ENCODE measurements at places on chromosomes 2 and 18.

DNA sequence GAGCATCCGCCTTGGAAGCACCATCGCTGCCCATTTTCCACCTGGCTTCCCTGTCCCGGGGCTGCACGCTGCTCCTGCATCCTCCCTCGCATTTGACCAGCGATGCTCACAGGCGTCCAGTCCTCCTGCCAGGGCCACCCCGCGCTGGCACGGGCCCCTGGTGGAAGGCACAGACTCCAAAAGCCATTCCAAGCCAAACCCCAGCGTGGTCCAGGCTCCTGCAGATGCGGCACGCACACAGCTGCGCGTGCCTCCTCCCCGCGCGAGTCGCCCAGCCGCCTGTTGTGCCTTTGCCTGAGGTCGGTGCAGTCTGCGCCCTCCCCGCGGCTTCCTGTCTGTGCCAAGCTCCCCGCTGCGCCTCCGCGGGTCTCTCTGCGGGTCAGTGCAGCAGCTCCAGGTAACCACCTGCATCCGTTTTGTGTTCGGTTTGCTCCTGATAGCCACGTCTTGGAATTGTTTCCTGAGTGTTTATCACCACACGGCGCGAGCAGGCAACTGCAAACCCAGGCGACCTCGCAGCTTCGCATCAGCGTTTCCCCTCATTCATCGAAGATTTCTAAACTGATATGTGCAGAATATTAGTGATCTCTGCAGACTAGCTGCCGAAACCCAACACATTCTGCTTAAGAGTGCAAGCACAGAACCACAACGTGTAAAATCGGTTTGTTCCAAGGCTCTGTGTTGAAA, 65.2 kb upstream of the SALL3 start:
- DNase-seq = no peak

GRCh38 chr2:219405958-219406860, 12.0 kb upstream of the DES start:
- no peak for DNase-seq

- no peak for DNase-seq
Observed at GRCh38 chr18:54358495-54359040, 862 bp downstream of the C18orf54 start.

DNA sequence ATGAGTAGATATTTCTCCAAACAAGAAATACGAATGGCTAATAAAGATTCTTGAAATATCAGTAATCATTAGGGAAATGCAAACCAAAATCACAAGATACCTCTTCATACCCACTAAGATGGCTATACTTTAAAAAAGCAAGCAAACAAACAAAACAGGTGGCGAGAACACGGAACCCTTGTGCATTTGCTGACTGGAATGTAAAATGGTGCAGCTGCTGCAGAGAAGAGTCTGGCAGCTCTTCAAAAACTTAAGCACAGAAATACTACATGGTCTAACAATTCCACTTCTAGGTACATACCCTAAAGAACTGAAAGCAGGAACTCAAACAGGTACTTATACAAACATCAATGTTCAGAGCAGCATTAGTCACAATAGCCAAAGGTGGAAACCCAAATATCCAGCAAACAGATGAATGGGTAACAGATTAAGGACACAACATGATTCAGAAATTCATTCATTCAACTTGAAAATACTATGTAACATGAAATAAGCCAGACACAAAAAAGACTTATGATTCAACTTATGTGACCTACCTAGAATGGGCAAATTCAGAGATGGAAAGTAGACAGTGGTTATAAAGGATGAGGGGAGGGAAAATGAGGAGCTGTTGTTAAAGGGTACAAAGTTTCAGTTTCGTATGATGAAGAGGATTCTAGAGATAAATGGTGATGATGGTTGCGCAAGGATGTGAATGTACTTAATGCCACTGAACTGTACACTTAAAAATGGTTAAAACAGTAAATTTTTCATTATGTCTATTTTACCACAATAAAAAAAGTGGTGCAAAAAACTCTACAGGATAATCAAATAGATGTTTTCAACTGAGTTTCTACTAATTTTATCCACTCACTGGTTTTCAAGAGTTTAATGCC, 26.9 kb upstream of the GPR75 start:
- DNase-seq = no peak

GRCh38 chr18:10252494-10252893, 201.9 kb upstream of the APCDD1 start:
- DNase-seq = no peak

- DNase-seq = no peak
Observed at GRCh38 chr2:35447821-35448220, 907.8 kb upstream of the CRIM1 start.

DNA sequence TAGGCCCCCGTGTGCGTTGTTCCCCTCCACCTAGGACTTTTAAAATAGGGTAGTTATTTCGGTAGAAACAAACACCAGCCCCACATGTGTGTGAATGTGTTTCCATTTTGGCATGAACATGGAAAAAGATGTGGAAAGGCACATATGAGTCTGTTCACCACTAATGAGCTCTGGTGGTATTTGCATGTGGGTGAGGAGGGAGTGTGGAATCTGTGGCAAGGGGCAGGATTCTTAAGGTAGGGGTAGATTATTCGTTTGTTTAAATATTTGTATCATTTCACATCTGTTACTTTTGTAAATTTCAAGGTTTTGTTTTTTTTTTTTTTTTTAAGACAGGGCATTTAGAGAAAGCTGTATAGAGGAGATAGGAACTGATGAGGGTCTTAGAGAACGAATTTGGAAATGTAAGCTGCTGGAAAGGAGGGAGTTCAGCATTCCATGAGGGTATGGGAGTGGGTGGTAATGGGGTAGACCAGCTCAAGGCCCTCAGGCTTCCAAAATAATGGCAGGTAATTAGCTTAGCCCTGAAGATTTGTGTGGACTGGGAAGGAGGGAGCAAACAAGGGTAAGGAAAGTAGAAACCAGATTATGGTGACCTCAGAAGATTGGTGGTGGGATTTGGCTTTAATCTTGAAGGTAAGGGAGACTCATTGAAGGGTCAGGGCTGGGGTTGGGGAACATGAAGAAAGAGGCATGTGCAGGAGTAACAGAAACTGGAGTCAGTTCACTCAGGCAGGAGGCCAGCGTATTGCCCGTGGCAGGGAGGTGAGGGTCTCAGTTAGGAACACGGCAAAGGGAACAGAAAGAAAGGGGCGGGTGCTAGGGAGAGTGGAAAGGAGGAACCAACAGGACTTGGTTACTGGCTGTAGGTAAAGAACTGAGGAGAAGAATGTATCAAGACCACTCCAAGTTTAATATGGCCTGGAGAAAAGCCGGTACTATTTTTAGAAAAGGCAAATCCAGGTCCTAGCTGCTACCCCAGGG, 123.6 kb downstream of the PLB1 start:
- DNase-seq = no peak

DNA sequence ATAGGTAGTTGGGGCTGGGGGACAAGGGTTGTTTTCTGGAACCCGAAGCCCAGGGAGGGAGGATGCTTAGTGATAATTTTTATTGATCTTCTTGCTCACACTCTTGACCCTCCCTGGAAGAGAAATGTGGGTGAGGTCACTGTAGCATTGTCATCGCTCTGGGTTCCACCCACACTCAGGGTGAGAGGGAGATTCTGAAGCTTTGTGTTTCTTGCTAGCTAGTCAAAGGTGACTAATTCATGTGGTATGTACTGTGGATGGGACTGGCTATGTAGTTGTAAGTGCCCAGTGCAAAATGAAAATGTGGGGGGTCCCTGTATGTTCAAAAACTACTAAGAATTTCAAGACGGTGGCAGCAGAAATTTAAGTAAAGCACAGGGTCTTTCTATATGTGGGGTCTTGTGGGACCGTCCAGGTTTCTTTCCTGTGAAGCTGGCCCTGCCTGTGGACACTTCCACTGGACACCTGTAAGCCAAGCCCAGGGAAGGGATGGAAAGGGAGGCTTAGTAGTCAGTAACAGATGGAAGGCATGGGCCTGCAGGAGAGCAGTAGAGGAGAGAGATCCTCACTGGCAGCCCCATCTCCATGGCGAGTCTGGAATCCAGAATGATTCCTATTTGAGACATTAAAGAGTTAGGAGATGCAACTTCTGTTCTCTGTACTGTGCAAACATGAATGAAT, 35.0 kb downstream of the TSN start:
- no peak for DNase-seq

- no peak for DNase-seq
Observed at GRCh38 chr2:151182899-151183809, 78.5 kb downstream of the RBM43 start.

DNA sequence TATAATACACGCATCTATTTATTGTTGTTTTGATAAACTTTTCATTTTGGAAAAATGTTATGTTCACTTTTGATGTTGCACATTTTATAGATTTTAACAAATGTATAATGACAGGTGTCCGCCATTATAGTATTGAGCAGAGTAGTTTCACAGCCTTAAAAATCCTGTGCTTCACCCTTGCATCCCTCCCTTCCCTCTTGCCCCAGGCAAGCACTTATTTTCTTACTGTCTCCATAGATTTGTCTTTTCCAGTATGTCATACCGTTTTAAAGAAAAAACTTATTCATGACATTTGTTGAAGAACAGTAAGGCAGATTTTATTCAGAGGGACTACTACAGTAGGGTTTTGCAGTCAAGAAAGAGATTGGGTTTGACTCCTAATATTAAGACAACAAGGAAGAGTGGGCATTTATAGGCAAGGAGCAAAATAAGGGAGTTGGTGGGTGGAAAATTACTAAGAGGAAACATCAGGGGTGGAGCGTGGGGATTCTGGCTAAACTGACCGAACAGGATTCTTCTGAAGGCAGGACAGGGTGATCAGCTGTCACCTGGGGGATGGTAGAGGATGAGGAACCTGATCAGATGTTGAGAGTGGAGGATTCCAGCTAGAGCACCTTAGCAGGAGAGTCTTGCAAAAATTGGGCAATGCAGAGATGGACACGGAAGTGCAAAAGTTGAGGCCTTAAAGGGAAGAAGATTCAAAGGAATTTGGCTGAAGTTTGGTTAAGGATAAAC, 108.8 kb downstream of the NCK2 start:
- DNase-seq = no peak

- DNase-seq = no peak
Observed at GRCh38 chr2:197306696-197307040, 3.9 kb downstream of the ANKRD44 start.

GRCh38 chr18:9608728-9609127, 5.6 kb downstream of the PPP4R1 start:
- no peak for DNase-seq

GRCh38 chr2:129388870-129389269, 590.6 kb upstream of the RAB6C start:
- no peak for DNase-seq

GRCh38 chr2:206361407-206362045, 81.8 kb upstream of the ADAM23 start:
- DNase-seq = no peak

DNA sequence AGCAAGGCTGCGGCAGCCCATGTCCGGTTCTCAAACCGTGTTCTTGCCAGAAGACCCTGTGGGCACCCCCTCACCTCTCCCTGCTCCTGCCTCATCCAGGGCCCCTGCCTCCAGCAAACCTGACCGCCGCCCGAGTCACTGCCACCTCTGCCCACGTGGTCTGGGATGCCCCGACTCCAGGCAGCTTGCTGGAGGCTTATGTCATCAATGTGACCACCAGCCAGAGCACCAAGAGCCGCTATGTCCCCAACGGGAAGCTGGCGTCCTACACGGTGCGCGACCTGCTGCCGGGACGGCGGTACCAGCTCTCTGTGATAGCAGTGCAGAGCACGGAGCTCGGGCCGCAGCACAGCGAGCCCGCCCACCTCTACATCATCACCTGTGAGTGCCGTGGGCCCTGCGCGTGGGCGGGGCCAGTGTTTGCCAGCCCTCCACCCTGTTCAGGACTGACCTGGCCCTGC, 32.2 kb downstream of the MTERF4 start:
- no peak for DNase-seq

DNA sequence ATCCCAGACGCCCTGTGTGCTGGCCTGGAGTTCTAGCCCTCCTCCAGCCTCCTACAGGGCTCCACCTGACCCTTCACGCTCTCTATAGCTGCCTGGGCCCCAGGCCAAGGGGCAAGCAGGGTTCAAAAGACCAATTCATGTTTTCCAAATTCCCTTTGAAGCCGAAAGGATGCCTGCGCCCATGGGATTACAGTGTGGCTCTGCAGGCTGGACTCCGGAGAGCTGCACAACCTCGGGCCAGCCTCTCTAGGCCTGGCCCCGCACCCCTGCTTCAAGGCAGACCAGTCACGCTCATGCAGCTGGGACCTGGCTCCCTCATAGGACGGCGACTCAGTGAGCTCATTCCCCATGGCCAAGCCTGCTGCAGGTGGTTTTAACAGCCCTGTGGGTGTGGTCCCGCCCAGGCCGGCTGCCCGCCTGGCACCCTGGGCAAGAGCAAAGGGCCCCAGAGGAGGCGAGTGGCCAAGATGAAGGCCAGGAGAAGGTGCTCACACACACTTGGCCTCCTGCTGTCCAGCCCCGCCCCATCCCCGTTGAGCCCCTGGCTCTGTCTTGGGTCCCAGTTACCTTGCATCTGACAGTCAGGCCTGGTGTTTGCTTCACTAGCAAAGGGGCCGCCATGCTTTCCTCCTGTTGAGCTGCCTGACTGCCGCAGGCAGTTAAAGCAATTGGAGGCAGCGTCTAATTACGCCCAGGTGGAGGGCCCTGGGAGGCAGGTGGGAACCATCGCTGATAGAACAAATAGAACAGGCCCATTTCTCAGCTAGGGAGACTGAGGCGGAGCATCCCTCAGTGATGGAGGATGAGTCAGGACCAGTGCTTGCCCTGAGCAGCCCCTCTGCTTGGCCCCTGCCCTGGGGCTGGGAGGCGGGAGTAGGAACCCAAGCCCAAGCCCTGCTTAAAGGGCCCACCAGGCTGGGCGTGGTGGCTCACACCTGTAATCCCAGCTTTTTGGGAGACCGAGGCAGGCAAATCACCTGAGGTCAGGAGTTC, 56.9 kb downstream of the SMAD7 start:
- no peak for DNase-seq

- DNase-seq = no peak
Observed at GRCh38 chr18:27301615-27302378, 116.7 kb upstream of the CHST9 start.

DNA sequence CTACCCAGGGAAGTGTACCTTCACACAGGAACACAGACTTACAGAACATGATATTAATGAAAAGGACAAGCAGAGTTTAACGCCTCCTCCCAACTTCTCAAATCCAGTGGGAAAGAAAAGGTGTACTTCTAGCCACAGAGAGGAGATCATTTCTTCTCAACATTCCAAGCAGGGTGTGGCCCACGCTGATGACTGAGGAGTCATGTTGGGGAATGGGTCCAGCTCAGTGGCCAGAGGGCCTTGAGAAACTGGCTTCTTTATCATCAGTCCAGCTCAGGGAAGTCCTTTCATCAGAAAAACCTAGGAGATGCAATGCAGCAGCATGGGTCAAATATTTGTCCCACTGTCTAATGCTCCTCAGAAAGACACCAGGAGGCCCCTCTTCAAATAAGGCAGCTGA, 63.0 kb downstream of the RBM43 start:
- no peak for DNase-seq

- no peak for DNase-seq
Observed at GRCh38 chr2:171524018-171524401, 1.7 kb downstream of the CYBRD1 start.

All from activated CD4-positive, alpha-beta T cell treated with anti-CD3 and anti-CD28 coated beads for 24 hours (primary cell).